ENCODE measurements at places on chromosomes 6 and 20.
A peak's percentile ranks its signal among the peaks of the same experiment; 100 is the strongest.

- no peak for DNase-seq
Measured at GRCh38 chr6:85353012-85353411, 96.9 kb upstream of the NT5E start.

GRCh38 chr6:116887168-116887567 is 10.1 kb downstream of the RFX6 start:
- no peak for DNase-seq

DNA sequence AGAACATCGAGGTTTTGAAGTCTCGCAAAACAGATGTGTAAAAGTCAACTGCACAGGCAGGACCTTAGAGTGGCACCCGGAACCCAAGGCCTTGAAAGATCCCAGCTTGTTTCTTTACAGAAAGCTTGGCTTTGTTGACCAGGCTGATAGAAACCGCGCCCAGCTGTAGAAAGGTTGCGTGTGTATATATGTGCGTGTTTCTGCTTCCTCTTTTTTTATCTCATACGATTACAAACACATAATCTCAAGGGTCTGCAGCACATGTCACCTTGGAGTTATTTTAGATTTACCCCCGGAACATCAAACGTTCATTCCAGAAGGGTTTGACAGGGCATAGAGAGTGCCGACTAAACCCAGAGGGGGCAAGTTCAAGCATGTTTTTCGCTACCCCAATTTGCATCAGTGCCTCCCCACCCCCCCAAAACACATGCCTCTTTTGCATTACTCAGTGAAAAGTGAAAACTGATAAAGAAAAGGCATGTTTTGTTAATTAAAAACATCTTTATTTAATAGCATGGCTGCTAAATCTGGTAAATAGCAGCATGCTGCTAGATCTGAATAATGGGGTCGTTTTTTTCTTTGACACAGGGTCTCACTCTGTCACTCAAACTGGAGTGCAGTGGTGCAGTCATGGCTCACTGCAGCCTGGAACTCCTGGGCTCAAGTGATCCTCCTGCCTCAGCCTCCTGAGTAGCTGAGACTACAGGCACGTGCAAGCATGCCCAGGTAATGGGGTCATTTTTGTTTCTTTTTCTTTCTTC is 33.2 kb upstream of the NCOA3 start:
- DNase-seq: peak; percentile 20

GRCh38 chr6:157235600-157236039 is 87.7 kb downstream of the TMEM242 start:
- peak; percentile 65 for DNase-seq

DNA sequence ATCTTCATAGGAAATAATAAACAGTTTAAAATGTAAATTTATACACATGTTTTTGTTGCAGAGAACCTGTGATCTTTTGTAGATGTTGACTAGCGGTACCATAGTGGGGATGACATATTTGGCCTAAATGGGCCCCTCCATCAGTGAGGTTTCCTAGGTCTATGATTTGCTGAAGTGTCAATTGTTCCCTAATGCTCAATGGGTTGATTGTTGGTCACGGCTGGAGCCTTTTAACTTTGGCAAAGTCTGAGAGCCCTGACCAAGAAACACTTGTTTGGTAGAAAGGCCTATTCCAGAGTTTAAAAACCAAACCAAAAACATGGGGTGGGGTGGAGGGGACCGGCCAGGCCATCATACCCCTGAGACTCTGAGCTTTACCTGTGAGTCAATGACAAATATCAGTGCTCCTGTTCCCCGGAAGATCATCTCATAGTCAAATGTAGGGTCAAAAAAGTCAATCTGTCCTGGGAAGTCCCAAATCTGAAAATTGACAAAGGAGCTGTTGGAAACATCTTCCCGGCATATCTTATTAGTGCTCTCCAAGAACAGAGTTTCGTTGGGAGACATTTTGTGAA is 25.1 kb downstream of the RRAGD start:
- no peak for DNase-seq

- DNase-seq: no peak
Measured at GRCh38 chr6:154901876-154902552, 93.1 kb upstream of the TIAM2 start.

- DNase-seq: no peak
Measured at GRCh38 chr6:27267857-27268434, 20.4 kb downstream of the PRSS16 start.

GRCh38 chr6:14619419-14619781 is 501.8 kb downstream of the CD83 start:
- DNase-seq: no peak

DNA sequence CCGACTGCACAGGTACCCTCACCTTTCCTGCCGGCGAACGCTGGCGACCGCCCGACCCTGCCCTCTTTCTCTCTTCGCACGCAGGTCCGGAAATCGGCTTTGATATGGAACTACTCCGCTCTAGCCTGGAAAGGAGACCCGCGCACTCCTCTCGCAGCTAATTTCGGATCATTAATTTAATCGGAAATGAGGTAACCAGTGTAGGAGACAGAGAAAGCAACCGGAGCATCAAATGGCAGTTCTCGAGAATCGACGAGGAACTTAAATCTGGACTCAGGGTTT is 949 bp upstream of the ATXN1 start:
- DNase-seq: no peak

- no peak for DNase-seq
Measured at GRCh38 chr20:44603327-44603726, 20.9 kb downstream of the PKIG start.

- DNase-seq: no peak
Measured at GRCh38 chr6:153966001-153966400, 73.0 kb upstream of the OPRM1 start.

GRCh38 chr6:62283796-62284411 is 2.1 kb downstream of the KHDRBS2 start:
- peak; percentile 67 for DNase-seq

GRCh38 chr6:80480421-80481157 is 374.1 kb downstream of the BCKDHB start:
- DNase-seq: no peak

DNA sequence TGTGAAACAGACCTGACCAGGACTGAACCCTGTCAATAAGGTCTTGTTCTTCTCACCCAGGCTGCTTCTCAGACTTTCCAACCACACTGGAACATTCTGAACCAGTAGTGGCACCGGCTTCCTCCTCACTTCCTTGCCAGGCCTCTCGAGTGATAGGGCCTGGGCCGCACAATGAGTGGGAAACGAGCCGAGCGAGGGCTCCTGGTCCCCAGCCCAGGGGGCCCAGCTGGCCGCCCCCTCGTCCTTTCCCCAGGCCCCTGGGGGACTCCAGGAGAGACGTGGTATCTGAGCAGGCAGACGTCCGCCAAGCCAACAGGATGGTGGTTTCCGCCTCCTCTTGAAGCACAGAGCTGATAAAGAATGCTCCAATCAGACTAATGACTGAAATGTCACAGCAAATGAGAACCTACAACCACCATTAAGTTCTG is 117.9 kb downstream of the GMDS start:
- DNase-seq: peak; percentile 18

GRCh38 chr20:25336561-25337422 is 53.8 kb downstream of the ABHD12 start:
- no peak for DNase-seq

GRCh38 chr20:9490161-9490560 is 24.2 kb upstream of the LAMP5 start:
- no peak for DNase-seq

DNA sequence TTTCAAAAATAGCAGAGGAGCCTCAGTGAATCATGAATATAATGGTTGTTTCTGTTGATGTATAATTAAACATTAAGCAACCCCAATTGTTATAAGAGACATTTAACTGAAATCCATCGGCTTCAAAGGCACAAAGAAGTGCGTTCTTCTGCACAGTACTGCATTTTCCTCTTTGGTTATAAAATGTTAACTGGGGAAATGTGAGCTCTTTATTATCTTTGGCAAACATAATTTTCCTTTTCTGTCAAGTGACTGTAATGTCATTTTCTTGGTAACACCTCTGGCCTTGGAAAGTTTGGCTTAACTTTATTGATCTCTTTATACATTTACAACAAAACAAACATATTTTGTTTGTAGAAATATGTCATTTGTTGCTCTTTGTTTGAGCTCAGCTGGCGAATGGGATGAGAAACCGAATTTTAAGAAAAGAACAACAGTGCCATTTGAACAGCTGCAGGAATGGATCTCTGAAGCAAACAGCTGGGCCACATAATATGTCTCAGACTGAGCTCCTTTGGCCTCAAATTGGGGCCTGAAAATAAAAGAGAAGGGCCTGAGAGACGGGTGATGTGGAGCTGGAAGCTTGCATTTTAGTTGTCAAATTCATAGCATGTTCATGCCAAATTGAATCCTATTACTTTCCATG is 427.0 kb upstream of the SPTLC3 start:
- DNase-seq: no peak

GRCh38 chr6:73695619-73696421 is at the start of gene CD109:
Gene CD109 (plus strand): TSS chr6:73696203. CDS start chr6:73696216, 13 bp downstream.
- DNase-seq: peak; percentile 86

DNA sequence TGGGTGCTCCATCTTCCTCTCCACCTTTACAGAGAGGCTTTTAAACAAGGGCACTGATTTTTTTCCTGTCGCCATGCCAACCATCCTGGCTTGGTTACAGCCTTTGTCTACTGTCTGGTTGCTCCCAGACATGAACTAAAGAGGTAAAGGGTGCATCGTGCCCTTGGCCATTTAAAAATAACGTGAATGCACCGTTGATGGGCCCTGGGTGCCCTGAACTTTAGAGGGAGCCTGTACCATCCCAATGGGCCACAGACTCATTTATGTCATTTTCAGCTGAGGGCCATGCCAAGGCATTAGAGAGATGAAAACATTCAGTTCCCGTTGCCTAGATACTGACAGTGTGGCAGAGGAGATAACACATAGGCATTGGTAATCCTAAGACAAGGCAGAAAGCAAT is 23.3 kb downstream of the TMC2 start:
- no peak for DNase-seq

DNA sequence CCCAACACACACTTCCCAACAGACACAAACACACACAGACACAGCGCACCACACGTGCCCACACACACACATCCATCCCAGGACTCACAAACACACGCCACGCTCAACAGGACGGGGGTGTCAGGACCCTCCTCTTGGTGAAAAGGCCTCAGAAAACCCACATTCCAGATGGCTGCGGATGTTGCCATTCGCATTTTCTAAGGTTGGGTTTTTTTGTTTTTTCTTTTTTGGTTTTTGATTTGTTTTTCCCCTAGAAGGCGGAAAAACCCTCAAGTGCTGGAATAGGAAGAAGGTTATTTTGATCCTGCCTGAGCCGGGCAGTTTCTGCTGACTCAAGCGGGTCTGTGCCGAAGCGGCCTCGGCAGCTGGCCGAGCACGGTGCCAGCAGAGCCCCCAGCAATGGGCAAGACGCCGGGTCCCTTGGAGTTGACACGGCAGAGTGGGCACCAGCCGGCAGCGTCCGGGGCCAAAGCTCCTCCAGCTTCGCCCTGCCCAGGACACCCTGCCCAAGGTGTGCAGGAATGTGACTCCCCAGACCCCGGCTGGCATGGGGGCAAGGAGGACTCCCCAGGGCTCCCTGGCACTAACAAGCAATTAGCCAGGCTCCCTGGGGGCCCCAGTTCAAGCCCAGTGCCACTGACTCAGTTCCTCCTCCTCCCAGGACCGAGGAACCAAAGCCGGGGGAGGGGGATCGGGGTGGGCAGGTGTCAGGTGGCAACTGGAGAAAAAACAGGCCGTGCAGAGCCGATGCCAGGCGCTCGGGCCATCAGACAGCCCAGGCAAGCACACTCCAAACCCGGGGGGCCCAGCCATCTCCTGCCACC is 40.9 kb upstream of the ZBP1 start:
- no peak for DNase-seq

GRCh38 chr6:157229713-157230112 is 93.6 kb downstream of the TMEM242 start:
- no peak for DNase-seq

- peak; percentile 19 for DNase-seq
Measured at GRCh38 chr6:107489636-107490565, at the start of gene SOBP. Gene SOBP (plus strand): TSS chr6:107490117. CDS start chr6:107490617, 500 bp downstream.

DNA sequence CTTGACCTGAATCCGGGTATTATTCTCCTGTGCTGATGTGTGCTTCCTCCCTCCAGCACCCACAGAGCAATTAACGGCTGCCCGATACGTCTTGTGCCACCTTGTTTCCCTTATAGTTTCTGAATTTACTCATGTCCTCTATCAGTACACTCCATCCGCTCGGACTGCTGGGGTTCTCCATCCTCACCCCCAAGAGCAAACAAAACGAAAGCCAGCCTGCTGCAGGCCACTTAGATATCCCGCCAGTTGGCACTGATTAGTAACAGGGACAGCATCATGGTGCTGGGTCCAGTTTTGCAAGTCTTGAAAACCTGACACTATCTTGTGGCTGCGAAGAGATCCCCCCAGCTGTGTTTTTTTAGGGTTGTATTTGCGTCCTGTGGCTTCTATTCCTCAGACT is 71.8 kb downstream of the SSR1 start:
- DNase-seq: no peak

DNA sequence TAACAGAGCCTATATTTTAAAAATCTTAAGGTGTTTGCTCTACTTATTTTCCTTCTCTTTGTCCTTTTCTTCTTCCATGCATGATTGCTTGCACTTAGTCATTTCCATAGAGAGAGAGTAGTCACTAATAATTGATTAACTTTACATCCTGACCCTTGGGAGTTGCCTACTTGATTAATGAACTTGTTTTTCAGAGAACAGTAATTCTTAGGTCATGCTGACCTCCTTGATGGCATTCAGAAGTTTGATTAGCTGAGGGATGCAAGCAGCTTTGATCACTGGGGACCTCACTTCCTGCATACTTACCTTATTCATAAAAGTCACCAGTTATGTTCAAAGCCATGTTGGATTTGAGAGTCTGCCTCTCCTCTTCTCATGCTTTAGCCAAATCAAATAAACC is 715.6 kb upstream of the ID4 start:
- DNase-seq: no peak

GRCh38 chr20:44714701-44715498 is at the start of gene CCN5:
Gene CCN5 (plus strand): TSS chr20:44715369. CDS start chr20:44715391, 22 bp downstream.
- peak; percentile 66 for DNase-seq

GRCh38 chr20:59481477-59482018 is 122.8 kb upstream of the PHACTR3 start:
- no peak for DNase-seq

GRCh38 chr6:4185419-4185818 is 50.0 kb upstream of the ECI2 start:
- DNase-seq: no peak
